Fibroblast of mammary gland (primary cell): ENCODE measurements at places on chromosomes 3 and 15.

DNA sequence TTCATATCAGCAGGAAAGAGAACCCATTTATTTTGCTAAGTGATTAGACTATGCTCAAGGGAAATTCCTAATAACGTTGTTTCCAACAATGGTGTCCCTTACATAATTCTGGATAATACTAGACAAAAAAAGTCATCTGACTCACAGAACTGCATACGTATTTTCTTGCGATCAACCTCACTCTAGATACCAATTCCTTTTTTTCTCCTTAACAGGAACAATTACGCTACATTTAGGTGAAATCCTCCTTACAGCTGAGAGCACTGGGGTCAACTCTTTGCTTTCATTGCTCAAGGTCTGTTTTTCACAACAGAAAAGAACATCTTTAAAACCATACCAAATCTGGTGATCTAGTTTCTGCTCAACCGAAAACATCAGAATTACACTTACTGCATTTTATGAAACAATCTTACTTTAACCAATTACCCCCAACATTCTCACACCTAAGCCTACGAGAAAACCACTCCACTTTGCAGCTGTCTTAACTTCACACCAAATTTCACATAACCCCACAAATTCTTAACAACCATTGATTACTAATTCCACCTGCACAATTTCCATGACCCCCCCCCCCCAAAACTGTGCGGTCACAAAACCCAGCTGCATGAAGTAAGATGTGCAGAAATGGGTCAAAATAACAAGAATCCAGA, 61.2 kb upstream of the ICE2 start:
- DNase-seq: no peak

DNA sequence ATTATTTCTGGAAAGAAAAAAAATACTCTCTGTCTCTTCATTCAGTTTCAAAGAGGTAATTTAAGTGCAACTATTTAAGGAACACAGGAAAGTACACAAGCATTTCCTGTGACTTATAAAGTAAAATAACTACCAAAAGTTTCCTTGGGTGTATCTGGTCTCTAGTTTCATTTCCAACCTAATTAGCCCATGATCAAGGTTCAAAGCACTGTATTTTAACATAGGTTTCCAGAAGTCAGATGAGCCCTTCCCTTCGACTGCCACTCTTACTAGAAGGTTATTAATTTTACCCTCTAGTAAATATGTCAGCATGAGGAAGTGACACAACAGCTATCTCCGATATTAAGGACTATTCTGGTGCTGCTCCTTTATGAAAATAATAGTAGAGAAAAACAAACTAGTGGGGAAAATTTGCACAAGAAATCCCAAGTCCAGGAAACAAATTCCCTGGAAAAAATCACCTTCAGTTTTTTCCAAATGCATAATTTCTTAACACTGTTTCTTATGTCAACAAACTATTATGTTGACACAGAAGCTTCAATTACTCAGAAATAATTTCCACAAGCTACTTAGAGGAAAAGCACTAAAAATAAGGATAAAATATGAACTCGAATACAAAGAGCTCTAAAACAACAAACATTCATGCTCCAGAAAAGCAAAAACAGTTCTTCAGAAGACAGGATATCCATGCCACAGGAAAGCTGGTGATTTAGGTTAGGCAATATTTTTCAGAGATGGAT, 35.3 kb downstream of the CCPG1 start:
- DNase-seq: no peak

DNA sequence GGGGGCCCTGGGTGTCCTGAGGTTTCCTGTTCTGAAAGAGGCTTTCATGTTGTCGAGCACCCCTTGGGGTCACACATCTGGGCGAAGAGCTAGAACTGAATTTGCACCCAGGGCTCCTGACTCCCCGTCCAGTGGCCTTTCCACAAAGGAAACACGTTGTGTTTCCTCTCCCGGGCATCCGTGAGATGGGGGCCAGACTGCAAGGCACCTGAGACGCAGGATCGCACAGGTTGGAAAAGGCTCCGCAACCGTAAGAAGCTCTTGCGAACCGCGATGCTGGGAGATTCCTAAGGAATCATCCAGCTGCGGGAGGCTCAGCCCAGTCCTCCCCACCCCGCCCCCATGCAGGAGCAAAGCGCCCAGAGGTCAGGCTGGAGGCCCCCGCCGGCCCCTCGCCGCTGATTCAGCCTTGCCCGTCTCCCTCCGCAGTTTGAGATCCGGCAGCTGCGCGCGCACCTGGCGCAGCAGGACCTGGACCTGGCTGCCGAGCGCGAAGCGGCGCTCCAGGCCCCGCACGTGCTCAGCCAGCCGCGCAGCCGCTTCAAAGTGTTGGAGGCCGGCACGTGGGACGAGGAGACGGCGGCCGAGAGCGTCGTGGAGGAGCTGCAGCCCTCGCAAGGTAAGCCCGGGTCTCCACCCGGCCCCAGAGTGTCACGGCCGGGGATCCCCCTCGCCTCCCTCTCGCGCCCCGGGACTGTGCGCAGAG, 119.6 kb downstream of the ETFA start:
- DNase-seq: no peak

DNA sequence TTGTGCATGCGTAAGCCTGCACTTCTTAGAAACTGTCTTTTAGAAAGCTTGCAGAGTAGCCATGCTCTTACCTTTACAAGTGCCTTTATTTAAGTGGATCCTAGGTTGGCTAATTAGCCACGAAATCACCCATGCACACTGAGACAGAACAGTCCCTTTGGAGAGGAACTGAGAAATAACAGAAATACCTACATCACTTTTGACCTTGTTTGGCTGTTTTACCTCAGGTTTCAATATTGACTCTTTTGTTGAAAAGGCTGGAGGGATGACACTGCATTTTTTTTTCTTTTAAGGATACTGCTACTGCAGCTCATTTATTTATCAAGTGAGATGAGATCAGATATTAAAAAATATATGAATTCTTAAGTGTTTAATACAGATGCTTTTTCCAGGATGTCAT, 155.6 kb upstream of the GOLIM4 start:
- DNase-seq: no peak

DNA sequence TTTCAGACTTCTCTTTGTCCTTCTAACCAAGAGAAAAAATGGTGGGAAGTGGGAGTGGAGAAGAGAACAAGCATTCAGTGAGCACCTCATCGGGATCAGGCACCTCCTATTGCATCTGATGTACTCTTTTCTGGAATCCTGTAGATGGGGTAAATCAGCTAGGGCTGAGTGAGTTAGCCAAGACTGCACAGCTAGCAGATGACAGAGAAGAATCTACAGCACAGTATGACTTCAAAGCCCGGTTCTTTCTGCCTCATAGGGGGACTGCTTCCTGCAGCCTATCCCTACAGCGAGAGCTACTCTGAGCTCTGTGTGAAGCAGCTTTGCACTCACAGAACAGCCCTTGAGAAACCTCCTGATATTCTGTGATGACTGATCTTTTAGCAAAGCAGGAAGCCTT, 275.2 kb upstream of the MEIS2 start:
- DNase-seq: no peak

DNA sequence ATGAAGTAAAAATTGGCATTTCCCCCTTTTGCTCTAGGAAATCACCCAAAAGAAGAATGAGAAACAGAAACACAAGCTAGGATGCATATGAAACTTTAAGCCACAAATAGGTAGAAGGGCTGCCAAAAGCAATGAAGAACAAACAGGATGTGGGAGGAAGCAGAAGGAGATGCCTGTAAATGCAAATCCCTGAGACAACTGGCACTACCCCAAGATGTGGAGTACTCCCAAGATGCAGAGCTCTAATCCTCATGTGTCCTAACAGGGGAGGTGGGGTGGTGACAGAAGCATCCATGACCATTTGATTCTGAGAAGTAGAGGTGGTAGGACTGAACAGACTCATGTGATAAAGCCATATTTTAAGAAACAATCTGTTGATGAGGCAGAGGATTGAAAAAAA, 31.9 kb upstream of the ZNF280D start:
- peak; percentile 86 for DNase-seq

DNA sequence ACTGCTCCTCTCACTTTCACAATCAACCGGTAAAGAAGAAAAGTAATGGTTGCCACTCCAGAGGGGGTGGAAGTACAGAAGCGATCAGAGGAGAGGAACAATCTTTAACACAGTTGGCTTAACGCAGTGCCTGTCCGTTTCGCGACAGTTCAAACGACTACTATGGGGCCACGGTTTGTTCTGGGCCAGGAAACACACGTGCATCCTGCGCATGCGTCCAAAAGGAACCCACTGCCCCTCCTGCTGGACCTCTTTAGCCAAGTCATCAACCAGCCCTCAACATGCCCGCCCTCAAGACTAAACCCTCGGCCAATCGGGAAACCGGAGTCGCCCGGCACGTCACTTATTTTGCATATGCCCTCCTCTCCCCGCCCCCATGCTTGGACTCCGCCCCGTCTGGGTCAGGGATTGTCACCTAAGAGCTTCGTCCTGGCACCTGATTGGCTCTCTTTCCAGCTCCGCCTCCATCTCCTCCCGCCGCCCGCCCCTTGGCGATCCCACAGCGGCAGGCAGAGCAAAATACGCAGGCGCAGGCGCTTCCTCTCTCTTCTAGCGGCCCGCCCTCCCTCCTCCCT, 345 bp upstream of the CDV3 start:
- peak; percentile 100 for DNase-seq

- DNase-seq: no peak
Observed at GRCh38 chr15:66706225-66706732, 4.2 kb downstream of the SMAD6 start.

DNA sequence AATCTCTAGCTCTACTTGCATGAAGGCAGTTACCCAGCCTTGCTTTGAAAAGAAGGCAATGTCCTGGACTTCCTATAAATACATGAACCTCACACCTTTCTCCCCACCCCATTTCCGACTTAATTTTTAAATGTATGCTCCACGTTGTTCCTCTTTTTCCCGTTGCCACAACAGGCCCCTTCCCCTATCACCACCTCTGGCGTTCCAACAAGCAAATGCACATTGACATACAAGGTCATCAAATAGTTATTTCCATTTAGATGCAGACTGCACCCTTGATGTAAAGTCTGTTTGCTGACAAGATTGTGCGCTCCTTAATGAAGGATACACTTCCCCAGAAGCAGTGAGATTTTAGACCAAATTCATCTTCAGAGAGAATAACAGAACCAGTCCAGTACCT, 260.7 kb upstream of the UMPS start:
- no peak for DNase-seq

GRCh38 chr3:61808526-61808925, 247.2 kb downstream of the PTPRG start:
- peak; percentile 76 for DNase-seq

- DNase-seq: no peak
Observed at GRCh38 chr3:150743508-150743907, 19.5 kb downstream of the SIAH2 start.

- DNase-seq: no peak
Observed at GRCh38 chr3:64329037-64329436, 103.8 kb upstream of the PRICKLE2 start.

- peak; percentile 57 for DNase-seq
Observed at GRCh38 chr3:157807280-157807679, 298.9 kb downstream of the SHOX2 start.

DNA sequence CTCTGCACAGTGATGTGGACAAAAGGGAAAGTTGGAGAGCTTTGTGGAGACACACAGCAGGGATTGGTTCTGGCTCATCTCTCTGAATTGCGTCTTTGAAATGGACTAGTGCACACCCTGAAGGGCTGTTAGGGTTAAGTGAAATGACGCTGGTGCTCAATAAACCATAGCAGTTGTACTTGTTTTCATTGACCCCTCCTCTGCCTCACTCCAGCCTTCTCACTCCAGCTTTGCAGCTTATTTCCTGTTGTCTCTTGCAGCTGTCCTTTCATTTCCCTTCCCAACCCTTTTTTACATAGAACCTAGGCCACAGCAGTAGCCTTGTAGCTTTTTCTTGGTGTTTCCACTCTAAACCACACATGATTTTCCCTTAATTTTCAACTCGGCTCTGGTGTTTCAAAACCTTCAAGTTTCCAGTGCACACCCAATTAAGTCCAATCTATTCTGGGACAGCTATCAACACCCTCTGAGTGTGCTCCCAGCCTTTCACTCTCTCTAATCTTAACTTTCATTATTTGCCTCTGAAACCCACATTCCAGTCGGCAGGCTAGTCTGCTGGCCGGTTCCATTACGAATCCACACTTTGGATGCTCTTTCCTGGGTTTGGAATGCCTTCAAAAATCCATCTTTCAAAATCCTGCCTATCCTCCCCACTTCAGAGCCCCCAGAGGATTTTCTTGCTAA, 6.4 kb downstream of the C3orf52 start:
- no peak for DNase-seq
